ENCODE measurements at places on chromosomes 5 and 9. TPM values are rescaled to one million over a fixed set of nuclear protein-coding genes. Genes with fewer than 3 reads are reported as not detected.

GRCh38 chr5:125394661-125395280 is 648.3 kb upstream of the ZNF608 start:
- H3K4me1 ChIP-seq = no peaks in the 10 kb centered on the region
- H3K27me3 ChIP-seq = no peaks in the 10 kb centered on the region
- no peak overlapping the region for H3K4me3 ChIP-seq
- no peaks in the 10 kb centered on the region for H3K36me3 ChIP-seq

DNA sequence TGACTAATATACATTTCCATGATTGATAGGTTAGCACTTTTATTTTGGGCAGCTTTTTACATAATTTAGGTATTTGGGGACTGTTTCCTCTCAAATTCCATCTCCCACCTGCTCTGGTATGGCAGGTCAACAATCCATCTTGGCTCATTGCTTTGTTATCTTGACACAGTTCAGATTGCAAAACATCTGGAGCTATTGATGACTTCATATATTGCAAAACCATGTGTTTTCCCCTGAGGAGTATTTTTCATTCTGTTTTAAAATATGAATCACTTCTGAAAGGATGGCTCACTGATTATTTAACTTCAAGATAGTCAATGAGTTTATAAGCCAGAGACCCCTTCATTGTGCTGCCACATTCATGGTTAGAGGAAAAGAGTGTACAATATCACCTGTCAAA is 1206.0 kb upstream of the C9orf72 start:
- DNase-seq = no peak
- H3K4me1 ChIP-seq = no peaks in the 10 kb centered on the region
- H3K27ac ChIP-seq = no peak overlapping the region
- no peak overlapping the region for H3K4me3 ChIP-seq
- H3K27me3 ChIP-seq = no peaks in the 10 kb centered on the region
- no peaks in the 10 kb centered on the region for H3K36me3 ChIP-seq

- H3K4me3 ChIP-seq = no peak overlapping the region
- no peak overlapping the region for H3K27ac ChIP-seq
- no peak for DNase-seq
- no peaks in the 10 kb centered on the region for H3K27me3 ChIP-seq
- no peaks in the 10 kb centered on the region for H3K36me3 ChIP-seq
Observed at GRCh38 chr9:123416176-123416575, 60.2 kb downstream of the CRB2 start.

DNA sequence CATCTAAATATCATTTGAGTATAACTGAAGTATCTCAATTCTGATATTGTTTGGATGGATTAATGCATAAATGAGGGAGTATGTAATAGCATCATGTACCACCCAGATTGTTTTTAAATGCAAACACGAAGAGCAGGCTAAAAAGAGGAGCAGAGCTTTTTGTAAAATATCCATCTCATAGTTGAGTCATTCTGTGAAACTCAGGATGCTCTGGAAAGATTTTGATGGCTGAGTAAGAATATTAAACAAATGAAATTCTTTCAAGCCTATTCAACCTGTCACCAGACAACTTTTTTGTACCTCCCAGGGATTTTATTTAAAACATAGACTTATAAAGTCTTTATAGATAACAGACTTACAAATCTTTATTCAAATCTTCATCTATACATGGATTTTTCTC is 625.9 kb downstream of the TLE4 start:
- H3K36me3 ChIP-seq = no peaks in the 10 kb centered on the region
- no peak overlapping the region for H3K4me3 ChIP-seq
- H3K27ac ChIP-seq = no peak overlapping the region

DNA sequence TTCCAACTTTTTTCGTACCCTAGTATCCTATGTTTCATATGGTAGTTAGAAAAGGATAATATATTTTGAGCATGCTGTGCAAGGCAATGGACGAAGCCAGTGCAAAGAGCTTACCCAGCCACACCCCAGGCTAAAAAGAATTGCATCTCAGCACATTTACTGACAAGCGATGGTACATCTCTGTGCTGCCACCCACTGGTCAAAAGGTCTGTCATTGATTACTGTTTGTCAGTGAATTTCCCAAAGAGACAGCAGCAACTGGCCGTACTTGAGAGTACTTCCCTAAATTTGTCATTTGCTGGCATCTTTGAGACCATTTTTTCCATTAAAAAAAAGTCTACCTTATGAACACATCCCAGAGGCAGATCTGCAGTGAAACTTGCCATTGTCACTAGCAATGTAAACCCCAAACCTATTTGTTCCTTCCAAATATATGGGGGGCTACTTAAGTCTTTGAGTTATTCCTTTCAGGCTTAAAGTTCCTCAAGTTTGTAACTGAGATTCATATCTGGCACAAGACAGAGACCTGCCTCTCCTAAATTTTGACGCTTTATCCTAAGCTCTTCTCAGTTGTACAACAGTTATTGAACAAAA is 184.3 kb downstream of the CTNND2 start:
- DNase-seq = no peak
- no peaks in the 10 kb centered on the region for H3K36me3 ChIP-seq
- H3K27me3 ChIP-seq = no peaks in the 10 kb centered on the region
- H3K4me3 ChIP-seq = no peak overlapping the region
- no peaks in the 10 kb centered on the region for H3K4me1 ChIP-seq
- H3K27ac ChIP-seq = no peak overlapping the region

DNA sequence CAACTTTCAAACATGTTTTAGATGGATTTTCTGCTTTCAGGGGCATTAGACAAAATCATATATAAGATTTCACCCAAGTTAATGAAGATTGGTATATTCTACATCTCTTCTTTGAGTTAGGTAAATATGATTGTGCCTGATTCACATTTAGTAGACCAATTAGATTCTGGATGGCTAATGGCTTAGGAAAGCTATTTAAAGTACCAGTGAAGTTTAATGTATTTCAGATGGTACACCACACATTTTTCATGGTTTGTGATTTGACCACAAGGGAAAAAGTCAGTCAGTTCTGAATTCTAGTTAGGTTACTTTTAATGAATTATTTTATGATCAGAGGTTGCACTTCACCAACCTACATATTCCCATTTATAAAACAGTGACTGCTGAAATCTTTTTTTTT is 409.7 kb downstream of the ADGRV1 start:
- no peaks in the 10 kb centered on the region for H3K27me3 ChIP-seq
- no peak overlapping the region for H3K27ac ChIP-seq
- no peaks in the 10 kb centered on the region for H3K36me3 ChIP-seq

DNA sequence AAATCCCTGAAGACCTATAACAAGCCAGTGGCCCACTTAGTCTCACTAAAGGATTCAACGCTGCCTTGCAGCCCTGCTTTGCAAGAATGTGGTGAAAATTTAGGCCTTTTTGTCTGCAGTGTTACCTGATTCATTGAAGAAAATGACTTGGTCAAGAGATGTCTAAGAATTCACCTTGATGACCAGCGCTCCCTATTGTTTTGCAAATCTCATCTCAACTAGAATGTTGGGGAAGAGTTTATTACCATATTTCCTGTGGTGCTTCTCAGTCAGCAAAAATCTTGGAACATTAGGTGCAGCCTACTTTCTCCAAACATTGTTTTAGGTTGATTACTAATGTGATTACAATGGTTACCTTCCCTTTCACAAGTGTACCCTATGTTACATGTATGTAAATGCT is 53.5 kb downstream of the PLK2 start:
- DNase-seq = no peak
- H3K27me3 ChIP-seq = no peaks in the 10 kb centered on the region
- no peak overlapping the region for H3K27ac ChIP-seq
- H3K4me3 ChIP-seq = no peak overlapping the region

GRCh38 chr9:134025606-134026541 is 593 bp downstream of the BRD3OS start:
- no peaks in the 10 kb centered on the region for H3K27me3 ChIP-seq
- H3K4me1 ChIP-seq = peaks cover 7% of the 10 kb centered on the region
- no peak for DNase-seq
- peaks cover 1% of the 10 kb centered on the region for H3K36me3 ChIP-seq
- peak overlapping the region; percentile 55 for H3K27ac ChIP-seq
- H3K4me3 ChIP-seq = peak overlapping the region; percentile 97

Gene COL5A1
- total RNA-seq = 72.0 TPM

Gene PRSS3
- total RNA-seq = 2.1 TPM

Gene SUSD3
- total RNA-seq = 4.1 TPM

Gene CCNO
- 4.1 TPM for total RNA-seq

Gene WWC1
- 99.1 TPM for total RNA-seq

Gene SLC1A3
- total RNA-seq = 37.0 TPM
